ENCODE measurements at places on chromosomes 7 and 10. TPM values are rescaled to one million over a fixed set of nuclear protein-coding genes. Genes with fewer than 3 reads are reported as not detected.

Gene AKR1E2
- 1.9 TPM for total RNA-seq

Gene SFRP5
- total RNA-seq = not detected

Gene GALNT17
- total RNA-seq = not detected

Gene SLC13A1
- total RNA-seq = not detected

Gene RNF148
- total RNA-seq = not detected

Gene PAPSS2
- 2.3 TPM for total RNA-seq

Gene SSC4D
- total RNA-seq = 1.5 TPM

Gene WNT8B
- not detected for total RNA-seq

Gene C7orf57
- total RNA-seq = 0.28 TPM

Gene COX19
- 5.9 TPM for total RNA-seq

Gene SEMA3D
- 8.3 TPM for total RNA-seq

Gene COL17A1
- total RNA-seq = 1,970 TPM

Gene ZNF680
- 8.2 TPM for total RNA-seq

Gene ARHGEF5
- total RNA-seq = 34.8 TPM

Gene ZNF239
- 2.1 TPM for total RNA-seq

Gene COL28A1
- not detected for total RNA-seq

Gene ACHE
- 0.10 TPM for total RNA-seq

Gene BHLHA15
- 0.25 TPM for total RNA-seq

Gene CDNF
- total RNA-seq = 0.34 TPM

Data from foreskin keratinocyte (primary cell).